ENCODE measurements at places on chromosomes 5 and 9.

- DNase-seq = no peak
Measured at GRCh38 chr9:121279776-121280388, 11.9 kb downstream of the GSN start.

GRCh38 chr5:156042726-156043125, 284.2 kb upstream of the SGCD start:
- DNase-seq = no peak

DNA sequence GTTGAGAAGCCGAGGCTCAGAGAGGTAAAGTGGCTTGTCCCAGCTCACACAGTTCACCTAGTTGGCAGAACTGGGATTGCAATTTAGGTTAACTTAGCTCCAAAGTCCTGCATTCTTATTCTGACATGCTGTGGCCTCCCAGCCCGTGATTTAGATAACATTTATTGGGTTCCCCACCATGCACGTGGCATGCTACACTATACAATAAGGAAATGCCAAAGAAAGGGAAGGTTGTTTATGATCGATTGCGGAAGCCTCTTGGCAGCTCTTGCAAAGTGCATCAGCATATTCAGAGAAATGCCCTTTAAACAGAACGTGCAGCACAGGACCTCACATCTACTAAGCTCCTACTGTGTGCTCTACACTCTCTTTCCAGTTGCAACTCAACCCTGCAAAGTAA, 3.2 kb downstream of the NEURL1B start:
- no peak for DNase-seq

DNA sequence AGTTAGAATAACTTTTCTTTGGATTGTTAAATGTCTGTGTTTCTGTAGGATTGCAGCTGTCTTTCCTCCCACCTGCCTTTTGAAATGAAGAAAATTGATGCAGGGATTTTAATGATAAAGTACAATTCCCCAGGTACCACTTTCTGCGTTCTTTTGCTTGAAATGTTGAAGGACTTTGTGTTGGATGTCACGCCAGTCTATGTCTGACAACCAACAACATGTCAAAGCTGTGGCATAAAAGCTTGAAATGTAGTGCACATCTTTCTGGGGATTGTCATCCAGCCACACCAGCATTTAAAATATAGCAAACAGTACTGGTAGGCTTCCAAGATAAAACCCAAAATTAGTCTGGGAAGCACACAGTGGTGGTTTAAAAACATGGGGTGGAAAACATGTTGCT, 381.4 kb downstream of the TMEM161B start:
- no peak for DNase-seq

DNA sequence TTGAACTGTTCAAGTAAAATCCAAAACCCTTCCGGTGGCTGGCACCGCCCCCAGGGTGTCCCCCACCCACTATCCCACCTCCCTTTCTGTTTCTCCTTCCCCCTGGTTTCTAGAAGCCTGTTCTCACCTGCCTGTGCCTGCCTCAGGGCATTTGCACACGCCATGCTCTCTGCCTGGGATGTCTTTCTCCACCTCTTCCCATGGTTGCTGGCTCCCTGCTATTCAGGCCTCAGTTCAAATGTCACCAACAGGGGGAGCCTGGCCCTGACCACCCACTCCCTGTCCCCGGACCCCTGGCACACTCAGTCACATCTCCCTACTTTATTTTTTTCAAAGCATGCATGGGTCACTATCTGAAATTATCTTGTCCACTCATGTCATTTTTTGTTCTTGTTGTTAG, 39.9 kb upstream of the EEIG1 start:
- DNase-seq = no peak

DNA sequence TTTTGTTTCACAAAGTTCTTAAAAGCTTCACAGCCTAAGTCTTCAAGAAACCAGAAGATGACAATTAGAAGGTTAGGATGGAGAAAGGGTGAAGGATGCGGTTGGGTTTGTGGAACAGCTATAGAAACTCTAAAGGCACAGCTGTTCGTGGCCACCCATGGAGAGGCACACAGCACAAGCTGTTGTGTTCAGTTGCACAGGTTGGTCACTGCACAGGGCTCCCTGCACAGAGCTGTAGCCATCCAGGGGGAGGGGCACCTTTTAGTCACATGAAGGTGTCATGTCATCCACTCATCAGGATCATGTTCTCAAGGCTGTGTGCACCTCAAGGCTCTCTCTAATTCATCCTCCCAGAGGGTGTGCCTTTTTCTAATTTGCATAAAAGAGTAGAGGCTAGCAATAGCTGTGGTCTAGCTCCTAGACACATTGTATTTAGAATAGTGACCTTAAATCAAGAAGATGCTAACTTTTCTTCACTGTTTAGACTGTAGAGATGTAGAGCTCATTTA, 5.0 kb upstream of the RASGRF2 start:
- no peak for DNase-seq

GRCh38 chr9:96251451-96251850, 50.5 kb downstream of the HSD17B3 start:
- no peak for DNase-seq
